Activated T-cell treated with anti-CD3 and anti-CD28 coated beads, Interleukin-2, amount 50 U/mL, for 1 hour (primary cell): ENCODE measurements at places on chromosomes 4 and X.

DNA sequence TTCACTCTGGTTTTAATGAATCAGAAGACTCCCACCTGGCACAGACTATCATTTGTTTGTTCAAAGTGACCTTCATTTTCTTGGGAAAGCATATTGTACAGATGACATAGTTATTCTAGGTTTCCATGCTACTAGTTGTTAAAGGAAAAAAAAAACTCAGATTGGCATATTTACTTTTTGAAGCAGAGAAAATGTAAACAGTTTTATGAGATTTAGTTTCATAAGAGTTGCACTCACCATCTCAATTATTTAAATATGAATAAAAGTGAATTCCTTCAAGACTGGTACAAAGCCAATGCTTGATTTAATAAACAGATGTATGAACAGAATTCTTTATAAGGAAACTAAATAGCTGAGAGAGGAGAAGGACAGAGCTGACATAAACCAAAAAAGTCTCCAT, 280.3 kb upstream of the UGT8 start:
- DNase-seq = no peak

- no peak for DNase-seq
Observed at GRCh38 chrX:130343411-130343810, 3.7 kb downstream of the SLC25A14 start.

GRCh38 chr4:183455431-183456195, 11.2 kb downstream of the CDKN2AIP start:
- no peak for DNase-seq

DNA sequence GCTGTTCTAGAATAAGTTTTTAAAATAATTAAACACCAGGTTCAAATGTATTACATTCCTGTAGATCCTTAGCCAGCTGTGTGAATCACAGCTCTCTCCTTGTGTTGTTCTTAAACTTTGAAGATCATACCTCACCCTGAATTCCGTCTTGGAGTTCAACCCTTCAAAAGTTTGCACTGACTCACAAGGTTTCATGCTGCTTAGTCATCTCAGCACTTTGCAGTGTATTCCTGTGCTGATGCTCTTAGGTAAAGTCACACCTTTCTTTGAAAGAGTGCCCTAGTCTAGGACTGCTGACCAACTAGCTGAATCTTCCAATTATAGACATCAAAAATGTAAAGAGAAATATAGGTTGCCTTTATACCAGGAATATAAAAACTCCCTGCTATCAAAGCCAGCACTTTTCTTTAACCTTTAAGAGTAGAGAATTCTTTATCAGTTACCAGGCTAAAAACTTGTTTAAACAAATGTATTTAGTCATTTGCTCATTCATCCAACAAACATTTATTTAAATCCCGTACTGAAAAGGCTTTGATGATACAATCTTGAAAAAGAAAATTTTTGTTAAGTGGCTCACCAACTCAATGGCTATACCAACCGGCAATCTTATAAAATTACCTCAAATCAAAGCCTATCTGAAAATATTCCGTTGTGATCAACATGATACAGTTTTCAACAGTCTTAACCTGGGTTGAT, 169.7 kb downstream of the RAP1GDS1 start:
- no peak for DNase-seq

DNA sequence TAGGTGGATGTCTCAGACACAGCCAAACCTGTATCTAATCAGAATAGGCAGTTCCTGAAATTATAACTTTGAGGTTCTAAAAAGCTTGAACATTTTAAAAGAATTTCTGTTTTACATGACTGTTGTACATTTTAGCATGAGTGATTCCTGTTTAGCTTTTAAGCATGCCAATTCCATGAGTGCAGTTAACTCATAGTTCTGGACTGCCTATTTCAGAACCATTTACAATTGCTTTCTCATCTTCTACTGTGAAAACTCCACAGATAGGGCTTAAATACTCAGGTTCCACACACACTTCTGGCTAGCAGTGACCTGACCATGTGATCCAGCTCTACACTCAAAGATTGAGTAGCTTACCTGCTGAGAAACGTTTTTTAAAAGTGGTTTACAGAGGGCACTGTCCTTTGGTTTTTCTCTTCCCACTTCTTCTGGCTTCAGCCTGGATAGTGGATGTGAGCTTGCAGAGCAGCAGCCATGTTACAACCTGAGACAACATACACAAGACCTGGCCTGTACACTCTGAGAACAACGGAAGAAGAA, 280.8 kb downstream of the ANKRD50 start:
- no peak for DNase-seq

GRCh38 chr4:119041951-119042560, 93.6 kb upstream of the MYOZ2 start:
- no peak for DNase-seq

DNA sequence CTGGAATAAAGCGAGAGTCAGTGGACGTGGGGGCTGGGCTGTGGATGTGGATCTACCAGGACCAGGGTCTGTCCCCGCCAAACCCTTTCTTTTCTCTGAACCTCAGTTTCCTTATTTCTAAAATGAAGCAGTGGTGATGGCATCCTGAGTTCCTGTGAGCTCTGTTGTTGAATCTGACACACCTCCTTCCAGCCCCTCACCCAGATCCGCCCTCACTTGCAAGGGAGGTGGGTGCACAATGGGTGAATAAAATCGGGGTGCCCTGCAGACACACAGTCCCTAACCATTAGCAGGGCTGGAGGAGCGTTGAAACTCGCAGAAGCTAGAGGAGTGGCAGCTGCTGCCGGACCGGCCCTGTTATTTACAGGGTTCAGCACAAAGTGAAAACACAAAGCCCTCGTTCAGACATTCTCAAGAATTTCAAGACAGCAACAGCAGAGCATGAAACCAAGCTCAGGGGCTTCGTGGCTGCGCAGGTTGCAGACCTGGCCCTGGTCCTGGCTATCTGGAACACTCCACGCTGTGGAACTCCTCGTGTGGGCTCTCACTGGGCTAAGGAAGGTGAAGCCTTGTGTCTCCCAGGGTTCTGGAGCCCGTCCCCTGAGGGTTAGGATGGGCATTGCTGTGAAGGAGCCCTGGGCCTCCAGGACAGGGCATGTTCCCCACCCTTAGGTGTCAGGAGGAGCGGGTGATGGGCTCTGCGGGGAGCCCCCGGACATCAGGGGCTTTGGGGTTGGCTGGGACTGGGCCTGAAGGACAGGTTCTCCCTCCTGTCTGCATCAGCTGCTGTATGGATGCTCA, 42.9 kb downstream of the PSAPL1 start:
- DNase-seq = no peak

- peak; percentile 32 for DNase-seq
Observed at GRCh38 chr4:184409911-184410692, 64.2 kb downstream of the IRF2 start.

DNA sequence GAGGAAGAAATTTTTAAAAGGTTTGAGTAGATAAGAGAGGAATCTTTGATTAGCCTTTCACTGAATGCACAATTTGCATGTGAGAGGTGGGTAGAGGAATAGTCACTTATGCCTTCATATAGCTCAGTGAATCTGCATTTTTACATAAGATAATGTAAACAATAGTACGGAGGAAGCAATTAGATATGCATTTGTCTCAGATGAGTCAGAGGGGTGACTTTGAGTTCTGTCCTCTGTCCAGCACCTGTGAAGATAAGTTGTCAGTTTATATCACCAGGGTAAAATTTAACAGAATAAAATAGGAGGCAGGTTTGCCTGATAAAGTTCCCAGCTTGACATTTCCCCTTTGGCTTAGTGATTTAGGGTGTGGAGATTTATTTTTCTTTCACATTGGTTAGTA, 841.9 kb downstream of the PCDH18 start:
- DNase-seq = no peak

DNA sequence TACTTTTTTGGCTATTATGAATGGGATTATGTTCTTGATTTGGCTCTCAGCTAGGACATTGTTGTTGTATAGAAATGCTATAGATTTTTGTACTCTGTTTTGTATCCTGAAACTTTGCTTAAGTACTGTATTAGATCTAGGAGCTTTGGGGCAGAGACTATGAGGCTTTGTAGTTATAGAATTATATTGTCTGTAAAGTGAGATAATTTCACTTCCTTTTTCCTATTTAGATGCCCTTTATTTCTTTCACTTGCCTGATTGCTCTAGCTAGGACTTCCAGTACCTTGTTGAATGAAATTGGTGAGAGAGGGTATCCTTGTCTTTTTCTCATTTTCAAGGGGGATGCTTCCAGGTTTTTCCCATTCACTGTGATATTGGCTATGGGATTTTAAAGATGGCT, 28.1 kb downstream of the ADAM29 start:
- DNase-seq = no peak

GRCh38 chr4:7333801-7334421, 100.8 kb downstream of the PSAPL1 start:
- no peak for DNase-seq

GRCh38 chr4:1024882-1025545, 13.6 kb downstream of the FGFRL1 start:
- DNase-seq = no peak

DNA sequence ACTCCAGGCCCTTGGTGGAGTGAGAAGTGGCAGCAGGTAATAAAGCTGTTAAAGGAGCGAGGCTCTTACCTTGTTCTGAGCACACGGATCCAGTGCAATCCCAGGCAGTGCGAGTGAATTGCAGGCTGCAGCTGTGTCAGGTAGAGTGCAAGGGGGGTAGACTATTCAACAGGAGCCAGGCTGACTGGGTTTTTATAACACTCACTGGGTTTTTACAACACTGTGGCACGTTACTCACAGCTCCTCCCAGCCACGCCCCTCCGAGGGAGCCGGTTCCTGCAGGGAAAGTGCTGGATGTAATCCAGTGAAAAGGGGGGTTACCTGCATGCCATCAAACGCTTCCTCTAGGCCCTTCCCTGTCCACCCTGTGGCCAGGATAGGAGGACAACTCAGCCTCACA, 358 bp downstream of the FGFBP1 start:
- DNase-seq = no peak

DNA sequence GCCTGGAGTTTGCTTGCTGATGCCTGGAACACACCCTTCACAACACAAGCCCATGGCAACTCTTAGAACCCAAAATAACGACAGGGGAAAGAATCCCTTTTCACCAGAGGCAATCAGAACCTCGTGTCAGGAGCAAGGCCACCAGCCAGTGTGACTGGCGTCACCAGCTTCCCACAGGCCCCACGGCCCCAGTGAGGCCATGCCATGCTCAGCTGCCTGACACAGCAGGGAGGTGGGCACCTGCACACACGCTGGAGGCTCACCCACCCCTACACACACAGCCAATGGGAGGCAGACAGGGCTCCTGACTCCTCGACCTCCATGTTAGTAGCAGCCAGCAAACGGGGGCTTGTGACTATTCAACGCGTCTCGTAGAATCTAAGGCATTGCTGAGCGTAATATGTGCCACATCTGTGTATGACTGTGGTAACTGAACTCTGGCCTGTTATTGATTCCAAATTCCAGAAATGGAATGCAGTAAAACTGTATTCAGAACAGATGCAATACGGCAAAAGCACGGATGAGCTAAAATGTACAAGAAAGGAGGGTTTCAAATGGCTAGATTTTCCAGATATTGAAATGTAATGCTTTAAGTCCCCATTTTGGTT, 28.5 kb downstream of the RNF212 start:
- DNase-seq = no peak

- no peak for DNase-seq
Observed at GRCh38 chr4:41873380-41874295, 61.6 kb upstream of the TMEM33 start.

DNA sequence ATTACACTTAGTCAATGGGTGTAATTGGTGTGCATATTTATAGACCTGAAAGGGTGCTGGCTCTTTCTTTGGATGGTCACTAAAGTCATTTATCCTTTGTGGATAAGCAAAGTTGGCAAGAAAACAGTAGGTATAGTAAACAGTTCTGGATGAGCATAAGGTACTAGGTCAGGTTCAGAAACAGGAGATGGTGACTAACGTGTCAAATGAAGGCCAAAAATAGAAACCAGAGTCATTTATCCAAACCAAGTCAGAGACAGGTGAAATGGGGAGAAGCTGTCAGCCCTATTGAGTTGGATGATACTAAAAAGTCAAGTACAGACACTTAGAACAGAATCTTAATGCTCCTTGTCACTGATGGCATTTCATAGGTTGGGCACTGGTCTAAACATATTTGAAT, 313.1 kb downstream of the KLHL13 start:
- no peak for DNase-seq

- DNase-seq = no peak
Observed at GRCh38 chrX:149629730-149630387, 1.7 kb downstream of the TMEM185A start.

DNA sequence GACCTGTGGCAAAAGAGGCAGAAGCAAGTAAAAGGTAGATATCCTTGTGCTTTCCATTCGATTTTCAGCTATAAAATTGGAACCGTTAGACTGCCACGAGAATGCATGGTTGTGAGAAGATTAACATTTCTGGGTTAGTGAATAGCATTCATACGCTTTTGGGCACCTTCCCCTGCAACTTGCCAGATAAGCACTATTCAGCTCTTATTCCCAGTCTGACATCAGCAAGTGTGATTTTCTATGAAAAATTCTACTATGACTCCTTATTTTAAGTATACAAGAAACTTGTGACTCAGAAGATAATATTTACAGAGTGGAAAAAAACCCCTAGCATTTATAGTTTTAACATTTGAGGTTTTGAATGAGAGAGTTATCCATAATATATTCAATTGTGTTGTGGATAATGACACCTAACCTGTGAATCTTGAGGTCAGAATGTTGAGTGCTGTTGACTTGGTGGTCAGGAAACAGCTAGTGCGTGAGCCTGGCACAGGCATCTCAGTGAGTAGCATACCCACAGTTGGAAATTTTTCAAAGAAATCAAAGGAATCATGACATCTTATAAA, 3.9 kb downstream of the FGB start:
- DNase-seq = no peak

- no peak for DNase-seq
Observed at GRCh38 chrX:155577682-155578081, 35.1 kb downstream of the TMLHE start.

DNA sequence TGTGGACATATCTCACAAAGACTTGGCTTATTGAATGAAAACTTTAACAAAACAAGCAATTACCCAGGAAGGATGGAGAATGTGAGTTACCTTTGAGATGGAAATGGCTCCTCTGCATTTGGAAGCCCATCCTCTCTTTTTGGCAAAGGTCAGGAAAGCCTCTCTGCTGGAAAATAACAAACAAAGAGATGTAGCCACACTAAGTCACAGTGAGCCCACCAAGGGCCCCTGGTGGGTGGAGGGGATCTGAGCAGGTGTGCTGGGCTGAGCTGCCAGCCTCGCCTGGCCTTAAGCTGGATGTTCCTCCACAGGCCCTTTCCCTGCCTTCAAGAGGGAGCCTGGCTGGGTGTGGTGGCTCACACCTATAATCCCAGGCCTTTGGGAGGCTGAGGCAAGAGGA, 269.2 kb downstream of the HNRNPD start:
- DNase-seq = no peak

- no peak for DNase-seq
Observed at GRCh38 chrX:46386511-46386910, 158.7 kb downstream of the ZNF674 start.
